T-cell (primary cell): ENCODE measurements at places on chromosomes 7 and 10. TPM values are rescaled to one million over a fixed set of nuclear protein-coding genes. Genes with fewer than 3 reads are reported as not detected.

DNA sequence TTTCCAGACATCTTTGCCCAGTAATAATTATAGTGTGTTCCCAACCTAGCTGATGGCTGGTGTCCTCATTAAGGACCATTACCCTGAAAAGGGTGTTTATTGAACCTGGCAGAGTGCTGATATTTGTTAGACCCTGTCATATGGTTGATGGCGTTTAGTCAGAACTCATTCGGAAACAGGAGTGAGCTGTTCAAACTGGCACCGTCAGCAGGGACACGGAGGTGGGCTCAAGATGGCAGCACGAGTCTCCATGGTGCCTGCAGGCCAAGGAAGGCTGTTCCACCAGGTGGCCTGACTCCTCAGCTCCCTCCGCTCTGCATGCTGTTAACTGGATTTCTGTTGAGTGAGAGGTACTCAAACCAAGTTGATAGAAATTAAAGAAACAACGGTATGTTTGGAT, 589.1 kb upstream of the MGMT start:
- H3K27ac ChIP-seq, result no peak overlapping the region
- peaks cover 5% of the 10 kb centered on the region for H3K27me3 ChIP-seq
- no peak overlapping the region for H3K4me3 ChIP-seq
- no peaks in the 10 kb centered on the region for H3K4me1 ChIP-seq
- no peak for DNase-seq

HOXA3 gene
- total RNA-seq, result not detected

ASZ1 gene
- total RNA-seq, result not detected

DNA sequence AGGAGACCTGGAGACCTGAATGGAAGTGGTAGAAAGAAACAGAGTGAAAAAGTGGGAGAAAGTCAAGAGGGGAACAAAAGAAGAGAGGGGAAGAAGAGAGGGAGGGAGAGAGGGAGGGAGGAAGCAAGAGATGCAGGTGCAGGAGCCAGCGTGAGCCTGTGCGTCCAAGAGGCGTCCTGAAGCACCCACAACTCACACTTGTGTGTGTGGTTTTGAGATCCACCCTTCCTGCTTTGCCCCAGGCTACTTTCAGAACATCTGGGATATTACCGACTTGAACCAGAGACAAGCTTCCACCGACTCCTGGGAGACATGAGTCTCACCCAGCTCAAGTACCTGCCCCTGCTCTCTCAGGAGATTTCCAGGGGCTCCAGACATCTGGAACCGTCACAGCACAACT, 9.8 kb downstream of the AFAP1L2 start:
- no peak overlapping the region for H3K27ac ChIP-seq
- H3K27me3 ChIP-seq, result peaks cover 44% of the 10 kb centered on the region
- H3K4me3 ChIP-seq, result no peak overlapping the region
- H3K4me1 ChIP-seq, result no peaks in the 10 kb centered on the region
- no peaks in the 10 kb centered on the region for H3K36me3 ChIP-seq

DNA sequence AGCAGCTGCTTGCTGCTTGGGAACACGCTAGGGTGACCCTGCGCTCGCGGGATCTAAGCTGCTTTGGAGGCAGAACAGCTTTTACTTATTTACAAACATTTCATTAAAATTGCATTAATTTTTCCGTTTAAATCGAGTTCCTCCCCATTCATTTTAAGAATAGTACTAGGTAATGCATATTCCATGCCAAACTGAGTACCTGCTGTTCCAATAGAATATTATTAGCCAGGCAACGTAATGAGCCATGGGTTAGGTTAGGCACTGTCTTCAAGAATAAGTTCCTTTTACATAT, 860 bp downstream of the EXOC6 start:
- H3K4me1 ChIP-seq, result peaks cover 9% of the 10 kb centered on the region
- no peaks in the 10 kb centered on the region for H3K36me3 ChIP-seq
- no peak for DNase-seq
- H3K4me3 ChIP-seq, result peak overlapping the region; percentile 58
- peak overlapping the region; percentile 45 for H3K27ac ChIP-seq

PVRIG gene
- 94.2 TPM for total RNA-seq

- H3K27me3 ChIP-seq, result no peaks in the 10 kb centered on the region
- no peaks in the 10 kb centered on the region for H3K36me3 ChIP-seq
- peaks cover 11% of the 10 kb centered on the region for H3K4me1 ChIP-seq
- DNase-seq, result no peak
Observed at GRCh38 chr10:98472196-98472595, 25.5 kb upstream of the HPS1 start.

AKR1C3 gene
- total RNA-seq, result 3.9 TPM

DNA sequence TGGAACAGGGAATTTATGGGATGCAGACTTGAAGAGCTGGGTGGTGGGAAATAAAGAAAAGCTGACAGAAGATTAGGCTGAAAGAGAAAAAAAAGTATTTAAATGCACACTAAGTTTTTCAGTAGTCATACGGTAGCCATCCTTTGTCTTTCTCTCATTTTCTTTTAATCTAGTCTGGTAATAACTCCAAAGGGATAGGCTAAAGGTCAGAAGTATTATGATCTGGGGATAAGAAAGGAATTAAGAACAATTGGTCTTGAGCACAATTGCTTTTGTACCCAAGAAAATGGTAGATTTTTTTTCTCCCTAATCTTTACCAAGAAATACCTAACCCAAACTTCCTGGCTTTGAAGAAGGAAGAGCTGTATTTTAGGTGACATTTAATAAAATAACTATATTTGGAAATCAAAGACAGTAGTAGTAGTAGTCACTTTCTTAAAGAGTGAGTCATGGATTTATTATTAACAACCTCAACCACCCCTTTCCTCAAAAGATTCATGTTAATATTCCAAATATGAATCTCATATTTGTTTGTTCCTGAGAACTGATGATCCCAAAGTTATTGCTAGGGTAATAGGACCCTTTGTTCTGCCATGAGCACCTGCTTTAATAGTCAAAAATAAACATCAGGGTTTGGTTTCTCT, 120.2 kb upstream of the ODAD2 start:
- no peaks in the 10 kb centered on the region for H3K4me1 ChIP-seq
- no peak overlapping the region for H3K27ac ChIP-seq
- no peak overlapping the region for H3K4me3 ChIP-seq
- no peak for DNase-seq
- no peaks in the 10 kb centered on the region for H3K27me3 ChIP-seq
- H3K36me3 ChIP-seq, result peaks cover 35% of the 10 kb centered on the region

- H3K36me3 ChIP-seq, result no peaks in the 10 kb centered on the region
- H3K27me3 ChIP-seq, result no peaks in the 10 kb centered on the region
- no peaks in the 10 kb centered on the region for H3K4me1 ChIP-seq
- DNase-seq, result no peak
- no peak overlapping the region for H3K4me3 ChIP-seq
- H3K27ac ChIP-seq, result no peak overlapping the region
Observed at GRCh38 chr7:90483251-90483650, 13.8 kb downstream of the PTTG1IP2 start.

DIP2C gene
- 2.7 TPM for total RNA-seq

DNA sequence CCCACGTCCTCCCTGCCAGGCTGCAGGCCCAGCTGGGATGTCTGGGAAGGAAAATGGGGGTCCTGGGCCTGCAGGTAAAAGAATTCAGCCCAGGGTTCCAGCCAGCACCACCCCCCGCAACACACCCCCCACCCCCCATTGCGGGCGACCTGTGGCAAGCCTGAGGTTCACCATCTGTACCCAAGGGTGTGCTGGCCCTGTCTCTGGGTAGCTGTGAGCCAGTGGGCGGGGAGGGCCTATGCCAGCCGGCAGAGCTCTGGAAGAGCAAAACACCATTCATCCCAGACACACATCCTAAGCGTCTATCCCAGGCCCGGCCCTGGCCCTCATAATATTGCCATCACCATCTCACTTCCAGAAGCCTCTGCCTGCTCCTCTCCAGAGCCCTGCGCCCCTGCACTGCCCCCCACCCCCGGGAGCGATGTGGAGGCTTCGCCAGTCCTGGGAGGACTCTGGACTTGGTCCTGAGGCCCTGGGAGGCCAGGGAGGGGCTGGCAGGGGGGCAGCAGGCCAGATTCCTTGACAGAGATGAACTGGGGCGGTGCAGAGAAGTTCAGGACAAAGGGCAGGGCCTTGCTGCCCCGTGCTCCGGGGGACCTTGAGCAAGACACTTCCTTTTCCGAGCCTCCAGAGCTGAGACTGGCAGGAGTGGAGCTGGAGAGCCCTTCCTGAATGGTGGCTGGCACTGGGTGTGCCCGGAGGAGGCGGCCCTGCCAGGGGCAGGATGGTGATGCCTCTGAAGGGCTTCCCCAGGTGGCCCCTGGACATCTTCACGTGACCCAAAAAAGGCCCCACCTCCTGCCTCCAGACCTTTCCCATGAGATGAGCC, 8.7 kb upstream of the TTYH3 start:
- H3K36me3 ChIP-seq, result no peaks in the 10 kb centered on the region
- no peak overlapping the region for H3K4me3 ChIP-seq
- H3K4me1 ChIP-seq, result no peaks in the 10 kb centered on the region
- DNase-seq, result no peak

RNF32 gene
- total RNA-seq, result 0.96 TPM

NEUROG3 gene
- not detected for total RNA-seq

- no peak for DNase-seq
- peaks cover 16% of the 10 kb centered on the region for H3K27me3 ChIP-seq
- H3K4me1 ChIP-seq, result no peaks in the 10 kb centered on the region
- no peak overlapping the region for H3K27ac ChIP-seq
- no peaks in the 10 kb centered on the region for H3K36me3 ChIP-seq
Observed at GRCh38 chr7:43248961-43249822, 136.7 kb downstream of the HECW1 start.

COG5 gene
- total RNA-seq, result 83.8 TPM

GRCh38 chr10:4635388-4635787, 190.6 kb upstream of the AKR1E2 start:
- no peak overlapping the region for H3K27ac ChIP-seq
- H3K4me1 ChIP-seq, result no peaks in the 10 kb centered on the region
- H3K36me3 ChIP-seq, result no peaks in the 10 kb centered on the region
- DNase-seq, result no peak

DNA sequence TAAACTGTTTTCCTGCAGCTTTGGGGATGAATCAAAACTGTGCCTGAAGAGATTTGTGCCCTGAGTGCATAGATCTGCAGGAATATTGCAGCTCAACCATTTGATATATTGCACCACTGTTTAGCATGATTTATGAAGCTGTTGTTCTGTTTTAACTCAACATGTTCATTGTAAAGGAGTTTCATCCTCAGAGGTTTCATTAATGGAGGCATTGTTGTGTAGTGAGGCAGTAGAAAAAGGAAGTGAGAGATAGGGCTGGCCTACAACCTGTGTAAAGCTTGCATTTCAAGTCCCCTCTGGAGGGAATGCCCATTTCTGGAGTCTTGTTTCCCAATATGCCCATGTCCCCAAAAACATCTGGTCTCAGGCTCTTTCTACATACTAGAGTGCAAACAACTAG, 67.5 kb downstream of the DNAJC12 start:
- no peak overlapping the region for H3K4me3 ChIP-seq
- DNase-seq, result no peak
- no peak overlapping the region for H3K27ac ChIP-seq
- H3K4me1 ChIP-seq, result no peaks in the 10 kb centered on the region
- no peaks in the 10 kb centered on the region for H3K27me3 ChIP-seq

DNA sequence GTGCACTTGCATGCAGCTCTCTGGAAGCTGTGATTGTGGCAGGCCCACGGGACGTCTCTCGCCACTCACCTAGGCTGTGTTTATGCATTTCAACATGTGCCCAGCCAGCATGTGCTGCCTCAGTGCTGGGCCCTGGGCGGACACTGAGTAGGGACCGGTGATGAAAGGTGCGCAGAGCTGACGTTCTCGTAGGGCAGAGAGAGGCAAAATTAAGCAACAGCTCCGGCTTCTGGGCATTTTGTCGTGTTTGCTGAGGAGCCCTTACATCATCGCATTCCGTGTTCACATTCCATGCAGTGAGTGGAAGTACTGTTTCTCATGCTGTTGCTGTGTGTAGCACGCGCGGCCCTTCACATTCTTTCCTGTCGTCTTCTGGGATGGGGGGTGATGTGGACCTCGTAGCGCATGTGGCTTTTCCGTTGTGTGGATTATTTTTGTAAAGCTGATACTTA, 50.5 kb downstream of the PRF1 start:
- H3K4me3 ChIP-seq, result no peak overlapping the region
- H3K4me1 ChIP-seq, result no peaks in the 10 kb centered on the region
- H3K36me3 ChIP-seq, result no peaks in the 10 kb centered on the region
- H3K27ac ChIP-seq, result no peak overlapping the region
- no peak for DNase-seq
- H3K27me3 ChIP-seq, result no peaks in the 10 kb centered on the region

GRCh38 chr10:131174651-131175540, 136.6 kb downstream of the TCERG1L start:
- no peaks in the 10 kb centered on the region for H3K4me1 ChIP-seq
- H3K27me3 ChIP-seq, result peaks cover 10% of the 10 kb centered on the region
- no peak overlapping the region for H3K27ac ChIP-seq
- no peak for DNase-seq

GRCh38 chr7:139720186-139720585, 57.6 kb downstream of the HIPK2 start:
- peaks cover 17% of the 10 kb centered on the region for H3K36me3 ChIP-seq
- DNase-seq, result no peak
- no peaks in the 10 kb centered on the region for H3K27me3 ChIP-seq
- H3K27ac ChIP-seq, result no peak overlapping the region

DNA sequence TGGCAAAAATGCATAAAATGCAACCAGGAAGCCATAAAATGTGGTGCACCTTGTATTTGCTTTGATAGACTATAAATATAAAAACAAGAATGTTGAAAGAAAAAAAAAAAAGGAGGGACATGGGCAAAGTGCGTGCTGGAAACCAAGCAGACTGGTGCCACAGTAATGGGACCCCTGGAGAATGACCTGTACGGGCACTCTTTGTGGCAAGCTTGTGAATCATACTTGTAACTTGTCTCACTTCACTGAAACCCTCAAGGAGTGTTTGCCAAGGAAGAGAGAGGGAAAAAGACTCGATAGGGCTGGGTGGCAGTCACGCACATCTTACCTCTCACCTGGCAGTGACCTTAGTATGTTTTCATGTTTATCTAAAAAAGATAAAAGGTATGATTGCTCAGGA, 1183.6 kb downstream of the GATA3 start:
- no peaks in the 10 kb centered on the region for H3K4me1 ChIP-seq
- H3K27ac ChIP-seq, result no peak overlapping the region
- H3K36me3 ChIP-seq, result no peaks in the 10 kb centered on the region
- H3K27me3 ChIP-seq, result no peaks in the 10 kb centered on the region
- no peak overlapping the region for H3K4me3 ChIP-seq

HOXA9 gene
- 0.95 TPM for total RNA-seq

EGFR gene
- total RNA-seq, result 0.35 TPM

IGF2BP3 gene
- 0.54 TPM for total RNA-seq

DNA sequence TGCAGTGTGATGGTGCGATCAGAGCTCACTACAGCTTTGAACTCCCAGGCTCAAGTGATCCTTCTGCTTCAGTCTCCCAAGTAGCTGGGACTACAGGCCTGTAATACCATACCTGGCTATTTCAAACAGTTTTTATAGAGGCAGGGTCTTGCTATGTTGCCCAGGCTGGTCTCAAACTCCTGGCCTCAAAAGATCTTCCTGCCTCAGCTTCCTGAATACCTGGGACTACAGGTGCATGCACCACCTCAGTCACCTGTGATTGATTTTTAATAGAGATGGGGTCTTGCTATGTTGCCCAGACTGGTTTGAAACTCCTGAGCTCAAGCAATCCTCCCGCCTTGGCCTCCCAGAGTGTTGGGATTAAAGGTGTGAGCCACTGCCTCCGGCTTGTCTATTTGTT, 26.4 kb upstream of the CCL24 start:
- no peaks in the 10 kb centered on the region for H3K4me1 ChIP-seq
- DNase-seq, result no peak
- no peaks in the 10 kb centered on the region for H3K27me3 ChIP-seq
- no peak overlapping the region for H3K4me3 ChIP-seq

CYP3A5 gene
- total RNA-seq, result not detected
